Thyroid gland (tissue), 4 donors: ENCODE measurements at places on chromosomes 2 and 18.

GRCh38 chr2:217223222-217223930 is 363.5 kb upstream of the TNP1 start:
- no peaks in the 10 kb centered on the region for H3K27me3 ChIP-seq
- H3K4me1 ChIP-seq: no peaks in the 10 kb centered on the region
- H3K27ac ChIP-seq: no peak overlapping the region

GRCh38 chr2:191824398-191824797 is 22.5 kb downstream of the CAVIN2 start:
- H3K4me3 ChIP-seq: no peak overlapping the region
- no peak for DNase-seq
- no peaks in the 10 kb centered on the region for H3K36me3 ChIP-seq
- H3K27me3 ChIP-seq: no peaks in the 10 kb centered on the region
- H3K4me1 ChIP-seq: peaks cover 4% of the 10 kb centered on the region

GRCh38 chr2:144830543-144830942 is 310.6 kb upstream of the ZEB2 start:
- no peaks in the 10 kb centered on the region for H3K36me3 ChIP-seq
- H3K27ac ChIP-seq: no peak overlapping the region
- no peaks in the 10 kb centered on the region for H3K27me3 ChIP-seq
- peaks cover 7% of the 10 kb centered on the region for H3K4me1 ChIP-seq
- DNase-seq: no peak

DNA sequence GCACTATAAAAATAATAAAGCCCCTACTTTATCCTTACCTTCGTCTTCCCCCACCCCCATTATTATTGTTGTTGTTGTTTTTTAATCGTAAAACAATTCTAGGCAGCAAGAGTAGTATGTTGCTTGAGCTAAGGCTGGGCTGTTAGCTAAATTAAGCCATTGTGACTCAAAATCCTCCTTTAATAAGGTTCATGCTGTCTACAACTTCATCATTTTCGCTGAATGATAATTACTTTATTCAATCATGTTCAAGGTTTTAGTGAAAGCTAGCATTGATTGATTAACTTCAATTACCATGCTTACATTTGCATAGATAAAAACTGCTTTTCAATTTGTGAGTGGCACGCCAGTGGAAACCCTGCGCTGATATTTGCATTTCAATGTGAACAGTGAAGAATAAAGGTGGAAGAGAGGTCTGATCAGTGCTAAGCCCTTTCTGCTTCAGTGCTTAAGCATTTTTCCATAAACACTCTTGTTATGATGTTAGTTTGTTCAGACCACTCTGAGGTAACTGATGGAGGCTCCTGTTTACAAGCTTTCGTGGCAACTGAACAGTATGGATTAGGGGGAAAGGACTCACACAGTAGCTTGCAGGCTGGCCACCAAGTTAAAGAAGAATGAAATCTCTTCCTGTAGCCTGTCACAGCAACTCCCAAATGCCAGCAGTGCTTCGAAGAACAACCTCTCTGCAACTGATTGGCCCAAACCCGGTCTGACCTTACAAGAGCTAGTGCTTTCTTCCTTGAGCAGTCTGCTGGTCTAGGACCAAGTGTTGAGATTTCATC is 156.8 kb downstream of the GPD2 start:
- peaks cover 4% of the 10 kb centered on the region for H3K4me1 ChIP-seq
- H3K4me3 ChIP-seq: no peak overlapping the region
- no peaks in the 10 kb centered on the region for H3K27me3 ChIP-seq

DNA sequence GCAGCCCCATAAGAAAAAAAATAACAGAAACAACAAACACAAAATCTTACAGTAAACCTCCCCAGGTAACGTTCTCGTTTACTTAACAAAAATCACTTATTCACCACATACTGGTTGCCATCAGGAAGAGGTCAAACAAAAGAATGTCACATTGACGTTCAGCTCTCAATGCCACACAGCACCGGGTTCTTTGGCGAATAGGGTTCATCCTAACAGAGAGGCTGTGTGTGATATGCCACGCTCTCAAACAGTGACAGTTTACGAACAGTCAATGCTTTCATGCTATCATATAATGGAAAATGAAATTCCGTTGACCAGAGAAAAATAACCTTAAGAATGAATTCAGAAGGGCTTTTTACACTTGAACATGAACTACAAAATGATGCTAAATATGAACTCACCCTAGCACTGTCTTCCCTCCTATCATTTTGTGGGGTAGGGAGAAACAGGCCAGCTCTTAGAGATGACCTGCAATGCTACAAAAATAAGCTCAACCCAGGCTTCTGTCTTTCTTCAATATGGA is 2.0 kb downstream of the TMEM163 start:
- DNase-seq: no peak
- no peak overlapping the region for H3K27ac ChIP-seq
- H3K4me3 ChIP-seq: no peak overlapping the region
